ENCODE measurements at places on chromosomes 3 and 15.

GRCh38 chr3:171110715-171111114 lies 84.2 kb upstream of the SLC2A2 start:
- no peak for DNase-seq

GRCh38 chr15:63912061-63912615 lies 78.4 kb upstream of the HERC1 start:
- DNase-seq, result no peak

GRCh38 chr3:192825216-192825615 lies 92.4 kb downstream of the MB21D2 start:
- no peak for DNase-seq

GRCh38 chr3:86654806-86655460 lies 336.0 kb downstream of the VGLL3 start:
- DNase-seq, result no peak

GRCh38 chr15:57172925-57173324 lies 203.4 kb upstream of the CGNL1 start:
- DNase-seq, result no peak

- no peak for DNase-seq
Observed at GRCh38 chr3:58647381-58648141, 19.0 kb downstream of the FAM3D start.

DNA sequence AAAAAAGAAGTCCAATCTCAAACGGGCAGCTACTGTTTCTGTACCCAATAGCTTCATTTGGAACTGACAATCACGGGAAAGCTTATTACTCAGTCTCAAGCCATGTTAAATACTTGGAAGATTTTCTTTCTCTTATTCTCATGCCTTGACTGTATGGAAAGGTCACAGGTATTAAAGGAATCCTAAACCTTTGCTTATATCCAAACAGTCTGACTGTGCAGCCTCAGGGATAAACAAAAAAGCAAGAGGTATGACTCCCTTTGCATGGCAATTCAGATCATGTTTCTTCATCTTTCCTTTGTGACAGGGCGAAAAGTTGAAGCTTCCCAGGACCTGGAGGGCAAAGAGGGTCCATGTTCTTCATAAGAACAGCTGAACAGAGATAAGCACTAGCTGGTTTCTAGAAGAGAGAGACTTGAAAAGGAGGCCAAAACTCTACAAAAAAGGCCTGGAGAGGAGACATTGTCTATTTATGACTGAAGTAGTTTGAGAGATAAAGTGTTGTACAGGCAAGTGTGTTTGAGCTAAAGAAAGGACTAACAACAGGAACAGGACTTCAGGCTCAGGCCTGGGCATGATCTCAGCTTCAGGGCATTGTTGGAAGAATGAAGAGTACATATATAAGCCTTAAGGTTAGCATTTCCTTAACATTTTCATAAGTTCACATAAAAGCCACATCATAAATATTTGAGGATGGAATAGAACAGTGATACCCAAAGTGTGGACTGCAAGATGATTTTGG lies 231.0 kb upstream of the THRB start:
- DNase-seq, result no peak
